ENCODE measurements at places on chromosomes 3 and 15.

DNA sequence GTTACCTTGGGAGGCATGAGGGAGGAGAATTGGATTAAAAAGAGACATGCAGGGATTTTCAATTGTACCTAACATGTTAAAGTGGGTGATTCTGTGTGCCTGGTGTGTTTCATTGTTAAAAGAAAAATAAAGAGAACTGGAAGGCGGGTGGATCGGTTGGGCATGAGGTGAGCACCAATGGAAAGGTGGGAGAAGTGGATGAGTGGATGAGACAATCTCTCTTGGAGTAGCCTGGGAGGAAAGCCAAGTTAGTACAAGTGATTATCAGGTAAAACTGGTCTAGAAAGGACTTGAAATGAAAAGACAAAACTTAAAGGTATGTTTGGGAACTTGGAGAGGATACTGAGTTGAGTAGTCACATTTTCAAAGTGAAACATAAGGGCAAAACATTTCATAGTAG is 12.1 kb downstream of the VEPH1 start:
- DNase-seq: no peak

GRCh38 chr3:188594139-188594538 is 440.2 kb downstream of the LPP start:
- no peak for DNase-seq

GRCh38 chr3:26558257-26558656 is 64.3 kb upstream of the LRRC3B start:
- DNase-seq: no peak

GRCh38 chr3:59809710-59810444 is 760.1 kb upstream of the CFAP20DC start:
- no peak for DNase-seq

DNA sequence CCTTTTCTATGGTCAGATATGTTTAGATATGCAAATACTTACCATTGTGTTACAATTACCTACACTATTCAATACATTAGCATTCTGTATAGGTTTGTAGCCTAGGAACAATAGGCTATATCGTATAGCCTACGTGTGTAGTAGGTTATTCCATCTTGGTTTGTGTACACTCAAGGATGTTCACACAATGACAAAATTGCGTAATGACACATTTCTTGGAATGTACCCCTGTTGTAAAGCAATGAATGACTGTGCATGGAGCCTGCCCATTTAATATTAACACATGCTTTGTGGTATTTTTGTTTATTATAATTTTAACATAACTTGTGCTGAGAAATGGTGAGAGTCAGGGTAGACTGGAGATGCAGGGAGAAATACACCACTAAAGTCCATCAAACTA is 154.9 kb downstream of the LEKR1 start:
- DNase-seq: no peak

DNA sequence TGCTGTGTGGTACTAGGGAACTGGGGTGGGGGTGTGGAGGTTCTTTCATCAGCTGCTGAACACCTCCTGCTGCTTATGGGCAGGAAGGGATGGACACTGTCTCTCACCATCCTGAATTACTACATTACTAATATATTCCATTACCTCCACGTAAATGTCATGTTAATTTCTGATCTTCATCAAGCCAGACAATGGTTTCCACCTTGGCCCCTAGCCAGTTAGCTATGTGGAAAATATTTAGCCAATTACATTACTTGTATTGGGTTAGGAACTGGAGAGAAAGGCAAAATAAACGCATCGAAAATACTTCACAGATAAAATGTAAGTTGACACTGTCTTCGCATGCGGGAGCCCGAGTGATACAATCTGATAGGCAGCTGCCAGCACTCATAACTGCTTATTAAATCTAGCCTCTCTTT is 95.1 kb downstream of the FOXP1 start:
- DNase-seq: no peak

DNA sequence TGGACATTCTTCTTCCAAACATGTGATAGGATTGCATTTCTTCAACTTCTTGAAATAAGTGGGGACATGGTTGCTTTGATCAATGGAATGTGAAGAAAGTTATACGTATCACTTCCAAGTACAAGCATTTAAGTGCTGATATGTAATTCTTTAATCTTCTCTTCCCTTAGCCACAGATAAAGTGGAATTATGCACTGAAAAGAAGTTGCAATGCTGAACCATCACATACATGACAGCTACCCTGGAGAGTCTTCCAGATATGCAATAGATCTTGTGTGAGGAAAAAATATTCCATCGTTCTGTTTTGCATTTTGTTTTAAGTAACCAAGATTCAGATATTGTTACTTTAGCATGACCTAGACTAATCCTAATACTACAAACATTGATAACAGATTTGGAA is 674.3 kb downstream of the NSUN3 start:
- no peak for DNase-seq

DNA sequence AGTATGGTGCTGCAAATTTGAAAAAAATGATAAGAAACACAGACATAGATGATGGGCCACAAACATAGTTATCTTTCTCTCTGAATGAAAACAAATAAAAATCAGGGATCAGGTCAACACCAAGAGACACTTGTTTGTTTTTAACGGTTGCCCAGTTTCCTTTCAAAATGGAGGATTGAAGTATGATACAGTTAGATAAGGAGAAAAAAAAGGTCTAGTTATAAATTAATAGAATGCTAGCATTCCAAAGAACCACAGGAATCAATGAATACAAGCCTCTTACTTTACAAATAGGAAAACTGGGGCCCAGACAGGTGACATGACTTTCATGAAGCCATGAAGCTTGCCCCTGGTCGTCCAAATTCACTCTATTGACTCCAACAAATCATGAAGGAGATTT is 305.1 kb downstream of the ZNF621 start:
- no peak for DNase-seq

DNA sequence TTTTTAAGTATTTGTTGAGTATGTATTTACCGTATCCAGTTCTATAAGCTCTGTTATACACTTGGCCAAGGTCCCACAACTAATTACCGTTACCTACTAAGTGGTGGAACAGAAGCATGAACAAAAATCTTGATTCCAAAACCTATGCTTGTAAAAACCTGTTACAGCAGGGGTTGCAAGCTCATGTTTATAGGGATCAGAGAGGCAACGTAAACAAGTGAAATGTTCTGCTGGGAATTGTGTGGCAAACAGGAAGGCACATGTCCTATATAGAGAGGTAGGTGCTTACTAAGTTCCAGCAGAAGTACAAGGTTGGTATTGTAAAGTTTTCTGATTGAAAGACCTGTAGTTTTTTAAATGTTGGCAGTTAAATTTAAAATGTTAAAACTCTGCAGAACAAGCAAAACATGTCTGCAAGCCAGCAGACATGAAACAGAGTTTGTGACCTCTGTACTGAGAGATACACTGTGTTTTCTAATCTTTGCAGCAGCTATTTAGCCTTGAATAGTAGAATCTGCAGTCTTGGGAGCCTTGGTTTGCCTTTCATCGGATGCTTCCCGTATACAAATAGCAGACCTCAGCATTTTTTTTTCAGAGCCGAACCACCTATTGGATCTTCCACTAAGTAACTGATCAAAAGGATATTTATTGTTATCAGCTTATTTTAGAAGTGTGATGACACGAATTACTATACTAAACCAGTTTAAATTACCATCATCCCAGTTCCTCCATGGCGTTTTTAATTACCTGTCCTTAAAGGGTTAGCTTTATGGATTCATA is 11.4 kb downstream of the IREB2 start:
- DNase-seq: no peak

DNA sequence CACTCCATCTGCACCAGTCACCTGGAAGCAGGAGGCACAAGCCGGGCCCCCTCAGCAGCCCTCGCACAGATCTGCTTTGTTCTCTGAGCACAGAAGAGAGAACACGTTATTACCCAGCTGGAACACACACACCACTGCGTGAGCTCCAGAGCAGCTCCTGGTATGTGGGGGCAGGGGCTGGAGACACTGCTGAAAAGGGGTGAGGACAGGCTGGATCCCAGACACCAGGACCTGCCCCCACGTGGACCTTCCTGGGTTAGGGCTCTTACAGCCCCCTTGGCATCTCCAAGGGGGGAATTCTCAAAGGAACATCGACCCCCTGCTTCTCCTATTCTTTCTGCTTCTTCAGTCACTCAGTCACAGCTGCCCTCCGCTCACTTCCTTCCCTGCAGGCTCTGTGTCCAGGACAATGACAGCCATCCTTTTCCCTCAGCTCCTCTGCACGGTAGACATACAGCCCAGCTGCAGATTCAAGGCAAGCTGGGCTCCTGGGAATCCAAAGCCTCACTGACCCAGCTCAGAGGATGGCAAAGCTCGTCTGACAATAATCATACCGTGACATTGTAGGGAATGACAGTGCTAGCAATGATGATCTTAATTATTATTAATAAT is 33.7 kb downstream of the PRR20G start:
- no peak for DNase-seq

DNA sequence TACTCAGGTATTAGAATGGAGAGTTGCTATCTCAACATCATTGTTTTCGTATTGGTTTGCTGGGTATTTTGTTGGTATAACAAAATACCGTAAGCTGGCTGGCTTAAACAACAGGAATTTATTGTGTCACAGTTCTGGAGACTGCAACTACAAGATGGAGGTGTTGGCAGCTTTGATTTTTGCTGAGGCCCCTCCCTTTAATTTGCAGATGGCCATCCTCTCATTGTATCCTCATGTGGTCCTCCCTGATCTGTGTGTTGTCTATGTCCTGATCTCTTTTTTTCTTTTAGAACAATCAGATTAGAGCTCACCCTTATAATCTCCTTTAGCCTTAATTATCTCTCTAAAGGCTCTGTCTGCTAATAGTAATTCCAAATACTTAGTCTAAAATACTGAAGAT is 299.8 kb upstream of the GOLIM4 start:
- DNase-seq: no peak

Measured in left ventricle myocardium inferior (tissue), 1 donor.